ENCODE measurements at places on chromosomes 16 and 17.
A peak's percentile ranks its signal among the peaks of the same experiment; 100 is the strongest.

DNA sequence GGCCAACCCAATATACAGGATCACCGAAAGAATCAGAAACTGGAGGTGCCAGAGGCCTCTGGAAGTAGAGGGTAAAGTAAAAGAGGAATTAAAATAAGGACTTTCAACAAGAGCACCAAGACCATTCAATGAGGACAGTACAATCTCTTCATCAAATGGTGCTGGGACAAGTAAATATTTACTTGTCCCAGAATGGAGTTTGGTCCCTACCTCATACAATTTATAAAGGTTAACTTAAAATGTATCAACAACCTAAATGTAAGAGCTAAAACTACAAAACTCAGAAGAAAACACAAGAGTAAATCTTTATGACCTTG, 56.5 kb downstream of the USP31 start:
- DNase-seq, result no peak

- no peak for DNase-seq
These were observed 78.8 kb upstream of the CDYL2 start for GRCh38 chr16:80883159-80883642.

DNA sequence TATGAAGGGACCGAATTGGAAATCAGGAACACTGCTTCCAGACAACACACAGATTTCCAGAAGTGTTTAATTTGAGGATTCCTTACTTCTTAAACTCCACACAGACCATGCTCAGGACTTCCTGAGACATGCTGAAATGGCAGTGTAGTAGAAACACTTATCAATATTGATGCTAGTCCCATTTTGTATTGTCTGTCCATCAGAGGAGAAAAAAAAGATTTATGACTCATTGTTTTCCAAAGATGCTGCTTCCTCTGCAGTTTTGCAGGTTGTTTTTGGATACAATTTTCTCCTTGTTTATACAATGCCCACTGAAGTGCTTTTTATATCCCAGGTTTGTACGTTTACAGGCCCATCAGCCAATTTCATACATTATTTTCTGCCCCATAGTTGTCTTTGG, 68.3 kb upstream of the TANC2 start:
- DNase-seq, result no peak

DNA sequence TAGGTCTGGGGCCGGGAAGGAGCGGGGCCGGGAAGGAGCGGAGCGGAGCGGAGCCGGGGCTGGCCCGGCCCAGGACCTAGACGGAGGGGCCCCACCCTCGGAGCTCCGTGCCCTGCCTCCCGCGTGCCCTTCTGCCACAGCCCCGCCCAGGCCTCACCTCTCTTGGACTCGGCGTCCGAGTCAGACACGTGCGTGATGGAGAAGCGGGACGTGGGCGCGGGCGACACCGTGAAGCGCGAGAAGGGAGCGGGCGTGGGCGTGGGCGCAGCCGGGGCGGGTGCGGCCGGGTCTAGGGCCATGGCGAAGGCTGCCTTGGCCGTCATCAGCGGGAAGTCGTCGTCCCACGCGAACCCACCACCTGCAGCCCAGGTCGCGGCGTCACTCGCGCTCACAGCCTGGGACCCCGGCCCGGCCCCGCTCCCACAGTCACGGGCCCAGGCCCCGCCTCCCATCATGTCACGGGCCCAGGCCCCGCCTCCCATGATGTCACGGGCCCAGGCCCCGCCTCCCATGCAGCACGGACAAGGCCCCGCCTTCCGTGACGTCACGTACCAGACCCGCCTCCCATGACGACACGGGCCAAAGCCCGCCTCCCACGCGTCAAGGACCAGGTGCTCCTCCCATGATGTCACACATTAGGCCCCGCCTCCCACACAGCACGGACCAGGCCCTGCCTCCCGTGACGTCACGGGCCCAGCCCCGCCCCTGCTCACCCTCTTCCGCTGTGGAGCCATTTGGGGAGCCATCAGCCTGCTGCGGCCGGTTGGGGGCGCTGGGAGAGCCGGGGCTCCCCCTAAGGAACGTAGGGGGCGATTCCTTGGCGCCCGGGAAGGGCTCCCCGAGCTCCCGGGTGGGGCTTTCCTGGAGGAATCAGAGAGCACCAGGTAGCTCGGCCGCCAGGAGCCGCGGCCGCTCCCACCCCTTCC, 45.8 kb upstream of the PVALEF start:
- peak; percentile 93 for DNase-seq

All from EH (cell line).